ENCODE measurements at places on chromosomes 7 and 10.

- no peak for DNase-seq
These were observed 14.4 kb downstream of the NPSR1 start for GRCh38 chr7:34672430-34672829.

- no peak for DNase-seq
These were observed 185.8 kb downstream of the GRM8 start for GRCh38 chr7:127066974-127067373.

GRCh38 chr7:33743594-33743993 lies 161.7 kb upstream of the BMPER start:
- no peak for DNase-seq

- DNase-seq = no peak
These were observed 27.0 kb upstream of the ZPBP start for GRCh38 chr7:50119815-50120637.

GRCh38 chr7:27254625-27255024 lies 12.0 kb downstream of the EVX1 start:
- DNase-seq = no peak

DNA sequence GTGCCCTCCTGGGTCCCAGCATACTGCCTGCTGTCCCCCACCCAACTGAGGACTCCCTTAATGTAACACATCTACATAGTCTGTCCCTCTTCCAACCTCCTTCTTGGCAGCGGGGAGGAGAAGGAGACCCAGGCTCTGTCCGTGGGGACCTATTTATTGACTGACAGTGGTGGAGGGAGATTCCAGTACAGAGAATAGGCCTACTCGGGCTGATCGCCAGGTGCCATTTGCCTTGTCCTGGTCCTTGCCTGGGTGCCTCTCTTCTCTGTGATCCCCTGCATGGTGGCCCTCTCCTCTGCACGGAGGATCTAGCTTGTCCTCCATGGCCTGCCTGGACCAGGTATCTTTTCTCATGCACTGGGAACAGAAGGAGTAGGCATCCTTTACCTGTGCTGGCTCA lies 17.0 kb downstream of the GHRHR start:
- DNase-seq = no peak

GRCh38 chr10:31508882-31509281 lies 189.9 kb downstream of the ZEB1 start:
- no peak for DNase-seq

GRCh38 chr7:87628780-87629569 lies 777 bp downstream of the RUNDC3B start:
- DNase-seq = no peak

DNA sequence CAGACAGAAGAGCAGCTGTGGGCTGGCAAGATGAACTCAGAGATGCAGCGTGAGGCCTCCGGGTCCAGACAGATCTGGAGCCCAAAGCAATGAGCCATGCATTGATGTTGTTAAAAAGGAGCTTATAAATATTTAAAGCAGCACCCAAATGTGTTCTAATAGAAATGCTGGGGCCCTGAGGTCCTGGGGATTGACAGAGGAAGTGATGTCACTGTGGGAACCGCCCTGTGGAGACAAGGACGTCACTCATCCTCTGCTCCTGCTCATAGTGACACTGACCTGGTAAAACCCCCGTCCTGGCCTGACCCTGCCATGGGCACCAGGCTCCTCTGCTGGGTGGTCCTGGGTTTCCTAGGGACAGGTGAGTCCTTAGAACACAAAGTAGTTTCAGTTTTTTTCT lies 197.0 kb upstream of the PRSS58 start:
- DNase-seq = no peak

- no peak for DNase-seq
These were observed 289.5 kb upstream of the AOAH start for GRCh38 chr7:37013771-37014170.

DNA sequence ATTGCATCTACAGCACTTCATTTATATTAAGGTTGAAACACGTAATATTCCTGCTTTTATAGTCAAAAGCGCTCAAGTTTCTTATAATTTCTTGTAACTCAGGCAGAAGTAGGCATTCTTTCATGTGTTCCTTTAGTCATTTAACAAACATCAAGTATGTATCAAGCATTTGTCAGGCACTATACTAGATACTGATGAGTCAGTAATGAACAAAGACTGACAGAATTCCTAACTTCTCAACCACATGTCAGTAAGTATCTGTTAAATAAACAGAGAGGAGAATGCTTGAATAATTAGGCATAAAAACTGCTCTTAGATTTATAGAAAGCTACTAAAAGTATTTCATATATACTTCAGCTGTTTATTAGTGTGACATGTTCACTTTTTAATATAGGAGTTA lies 9.9 kb downstream of the CRPPA start:
- no peak for DNase-seq

GRCh38 chr10:67284589-67284988 lies 358.8 kb downstream of the LRRTM3 start:
- no peak for DNase-seq

- DNase-seq = no peak
These were observed 71.1 kb downstream of the FIGNL1 start for GRCh38 chr7:50379082-50379481.

GRCh38 chr7:113298501-113298900 lies 180.1 kb upstream of the SMIM30 start:
- DNase-seq = no peak

DNA sequence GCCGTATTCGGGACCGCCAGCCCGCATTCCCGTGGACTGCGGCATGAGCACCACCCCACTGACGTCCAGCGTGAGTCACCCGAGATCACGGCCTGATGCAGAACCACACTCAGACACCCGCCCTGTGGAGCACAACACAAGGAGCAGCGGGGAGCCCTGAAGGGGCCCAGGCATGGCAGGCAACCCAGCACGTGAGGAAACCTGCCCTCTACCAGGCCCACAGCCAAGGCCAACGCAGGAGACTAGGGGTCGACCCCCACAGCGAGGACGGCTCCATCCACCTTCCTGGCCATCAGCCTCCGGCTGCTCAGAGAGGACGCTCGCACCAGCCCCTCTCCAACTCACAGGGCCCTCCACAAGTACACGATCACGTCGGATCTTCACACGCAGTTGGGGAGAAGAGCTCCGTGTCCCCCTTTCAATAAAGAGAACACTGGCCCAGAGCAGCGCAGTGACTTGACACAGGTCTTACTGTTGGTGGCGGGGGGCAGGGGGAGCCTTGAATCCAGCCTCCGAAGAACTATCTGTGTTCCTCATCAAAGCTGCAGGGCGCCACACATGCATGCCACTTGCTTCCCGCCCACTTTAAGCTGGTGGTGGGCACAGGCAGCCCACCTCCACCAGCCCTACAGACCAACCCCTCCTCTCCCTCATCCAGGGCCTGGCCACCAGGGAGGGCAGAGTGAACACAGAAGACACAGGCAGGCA lies 22.0 kb downstream of the MAD1L1 start:
- DNase-seq = no peak

DNA sequence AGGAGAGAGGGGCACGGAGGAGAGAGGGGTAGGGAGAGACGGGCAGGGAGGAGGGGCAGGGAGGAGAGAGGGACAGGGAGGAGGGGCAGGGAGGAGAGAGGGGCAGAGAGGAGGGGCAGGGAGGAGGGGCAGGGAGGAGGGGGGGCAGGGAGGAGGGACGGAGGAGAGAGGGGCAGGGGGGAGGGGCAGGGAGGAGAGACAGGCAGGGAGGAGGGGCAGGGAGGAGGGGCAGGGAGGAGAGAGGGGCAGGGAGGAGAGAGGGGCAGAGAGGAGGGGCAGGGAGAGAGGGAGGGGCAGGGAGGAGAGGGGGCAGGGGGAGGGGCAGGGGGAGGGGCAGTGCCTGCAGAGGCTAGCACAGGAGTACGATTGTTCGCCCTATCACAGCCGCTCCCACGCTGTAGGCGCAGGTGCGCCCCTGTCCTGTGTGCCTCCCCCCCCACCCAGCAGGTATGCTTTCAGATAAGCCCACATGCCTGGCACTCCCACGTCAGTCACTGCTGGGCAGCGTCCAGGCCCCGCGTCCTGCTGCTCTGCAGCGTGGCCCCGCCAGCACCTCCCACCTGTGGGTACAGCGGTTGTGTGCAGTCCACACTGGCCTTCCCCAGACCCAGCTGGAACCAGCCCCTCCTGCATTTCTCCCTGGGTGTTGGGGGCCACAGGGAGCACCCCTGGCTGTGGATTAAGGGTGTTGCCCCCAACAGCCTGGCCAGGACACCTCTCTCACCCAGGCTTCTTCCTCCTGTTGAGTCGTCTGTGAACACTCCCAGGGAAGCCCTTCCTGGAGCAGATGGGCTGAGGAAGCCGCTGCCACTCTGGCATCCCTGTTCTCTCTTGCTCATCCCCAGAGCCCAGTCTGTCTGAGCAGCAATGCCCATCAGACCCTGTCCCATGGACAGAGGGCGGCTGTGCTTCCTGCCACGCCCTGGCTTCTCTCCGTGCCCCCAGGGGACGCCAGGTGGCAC lies 10.8 kb downstream of the NKX6-2 start:
- peak; percentile 70 for DNase-seq

DNA sequence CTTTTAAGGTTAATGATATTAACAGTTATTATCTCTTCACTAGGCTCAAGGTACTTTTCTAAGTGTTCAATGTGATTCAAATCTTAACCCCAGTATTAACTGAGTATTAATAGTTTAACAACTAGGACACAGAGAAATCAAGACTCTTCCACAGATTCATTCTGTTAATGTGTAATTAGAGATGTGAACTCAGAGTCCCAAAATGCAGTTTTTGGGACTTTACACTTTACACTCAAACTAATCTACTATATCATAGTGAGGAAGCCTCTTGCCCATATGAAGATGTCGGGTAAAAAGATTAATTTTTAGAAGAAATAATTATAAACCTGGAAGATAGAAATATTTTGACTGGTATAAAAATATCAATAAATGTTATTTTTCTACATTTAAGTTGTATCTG lies 644.5 kb upstream of the LRRTM3 start:
- DNase-seq = no peak

- DNase-seq = no peak
These were observed 145.7 kb upstream of the RHEB start for GRCh38 chr7:151665368-151665767.

- no peak for DNase-seq
These were observed 44.2 kb downstream of the CNNM2 start for GRCh38 chr10:102962267-102962666.

GRCh38 chr10:21318540-21319167 lies 206.8 kb downstream of the SKIDA1 start:
- DNase-seq = no peak

DNA sequence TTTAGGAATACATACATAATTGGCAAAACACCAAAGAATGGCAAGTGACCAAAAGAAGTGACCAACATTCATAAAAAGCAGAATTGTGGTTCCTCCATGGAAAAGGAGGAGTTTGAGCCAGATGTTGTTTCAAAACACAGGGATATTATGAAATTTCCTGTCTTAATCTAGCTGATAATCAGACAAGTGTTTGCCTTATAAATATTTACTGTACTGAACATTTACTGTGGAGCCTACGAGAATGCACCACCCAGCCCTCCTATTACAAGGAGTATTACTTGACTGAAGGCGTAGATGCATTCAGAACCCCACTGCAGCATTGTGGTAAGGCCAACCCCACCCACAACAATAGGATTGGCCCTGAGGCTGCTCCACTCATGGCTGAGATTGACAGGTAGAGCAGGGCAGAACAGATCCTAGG lies 118.9 kb downstream of the AKR1D1 start:
- DNase-seq = no peak

DNA sequence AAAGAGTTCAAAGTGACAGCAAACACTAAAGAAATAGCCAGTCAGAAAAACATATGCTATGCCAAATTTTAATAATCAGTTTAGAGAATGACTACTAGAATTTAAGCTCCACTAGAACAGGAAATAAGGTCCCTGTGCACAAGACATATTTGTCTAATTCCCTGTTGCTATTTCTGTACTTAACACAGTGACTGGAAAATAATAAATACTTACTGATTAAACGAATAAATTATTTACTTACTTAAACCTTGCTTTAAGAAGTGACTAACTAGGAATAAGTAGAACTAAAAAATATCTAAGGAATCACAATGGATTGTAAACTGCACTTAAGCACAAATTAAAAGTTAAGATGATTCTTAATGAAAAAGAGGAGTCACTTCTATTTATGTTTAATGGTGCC lies 22.3 kb downstream of the NPS start:
- DNase-seq = no peak

- no peak for DNase-seq
These were observed 63.2 kb downstream of the KAT6B start for GRCh38 chr10:74889662-74889998.

- DNase-seq = no peak
These were observed 628 bp downstream of the MRPS33 start for GRCh38 chr7:141014125-141014523.

- DNase-seq = no peak
These were observed 59.4 kb downstream of the TPK1 start for GRCh38 chr7:144776447-144776846.

DNA sequence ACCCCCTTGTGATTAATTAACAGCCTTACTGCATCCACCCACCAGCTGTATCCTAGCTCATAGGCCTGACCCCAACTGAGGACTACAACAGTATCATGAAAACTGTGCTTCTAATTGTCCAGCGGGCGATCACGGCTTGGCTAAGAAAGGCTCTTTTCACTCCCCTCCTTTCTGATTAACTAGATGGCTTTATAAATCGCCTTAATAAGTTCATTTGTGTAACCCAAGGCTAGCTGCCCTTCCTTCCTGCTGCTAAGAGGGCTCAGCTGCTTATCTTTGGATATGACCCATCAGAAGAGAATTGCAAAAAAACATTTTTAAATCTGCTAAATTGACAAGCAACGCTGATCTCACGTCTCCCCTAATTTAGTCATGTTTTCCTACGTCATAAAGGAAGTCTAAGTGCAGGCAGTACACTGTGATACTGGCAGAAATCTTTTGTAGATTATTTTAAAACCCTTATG lies 163.0 kb upstream of the LAMB4 start:
- DNase-seq = no peak

DNA sequence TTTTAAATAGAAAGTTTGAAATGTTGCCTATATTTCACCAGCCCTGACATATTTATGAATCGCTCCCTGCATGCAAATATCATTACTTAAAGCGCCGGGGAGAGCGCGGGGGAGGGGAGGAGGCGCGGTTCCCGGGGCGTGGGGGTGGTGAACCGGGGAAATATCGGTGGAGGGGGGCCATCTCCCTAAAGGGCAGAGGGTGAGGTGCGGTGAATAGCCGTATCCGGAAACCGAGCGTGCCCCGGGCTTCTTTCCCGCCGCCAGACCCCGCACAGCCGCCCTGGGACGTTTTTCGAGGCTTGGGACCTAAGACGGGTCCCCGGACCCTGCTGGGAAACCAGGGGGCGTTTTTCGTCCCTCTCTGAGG lies 6.9 kb upstream of the ZNF503 start:
- DNase-seq = no peak

GRCh38 chr10:33739031-33739430 lies 404.6 kb upstream of the NRP1 start:
- no peak for DNase-seq

- no peak for DNase-seq
These were observed 31.6 kb upstream of the ITGB8 start for GRCh38 chr7:20299145-20299544.

DNA sequence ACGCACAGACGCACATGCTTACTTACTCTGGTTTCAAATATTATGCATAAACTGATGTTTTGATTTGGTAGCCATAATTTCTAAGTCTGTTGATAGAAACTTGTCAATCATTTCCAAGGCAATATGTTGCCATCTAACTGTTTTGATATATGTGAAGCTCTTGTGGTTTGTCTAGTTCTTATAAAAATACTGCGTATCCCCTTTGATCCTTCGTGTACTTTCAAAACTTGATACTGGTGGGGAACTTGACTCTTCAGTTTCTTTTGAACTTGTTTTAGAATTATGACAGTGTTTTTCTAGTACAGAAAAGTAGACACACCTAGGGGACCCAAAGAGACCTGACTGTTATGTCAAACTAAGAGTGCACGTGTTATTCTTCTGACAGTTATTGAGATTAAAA lies 708.0 kb downstream of the LRMDA start:
- DNase-seq = no peak

Measured in substantia nigra (tissue), 51 donors.